Hair follicle dermal papilla cell (primary cell): ENCODE measurements at places on chromosomes 4 and X. TPM values are rescaled to one million over a fixed set of nuclear protein-coding genes. Genes with fewer than 3 reads are reported as not detected.

Gene RS1
- total RNA-seq: not detected in 2 replicates

Gene PPBP
- total RNA-seq: not detected in 2 replicates

Gene TRMT10A
- total RNA-seq: 5.6 and 6.7 TPM in 2 replicates

Gene LRP2BP
- 0.32 and 0.49 TPM in 2 replicates for total RNA-seq

Gene POF1B
- total RNA-seq: not detected in 2 replicates

Gene ANOS1
- total RNA-seq: 0.12 and 0.49 TPM in 2 replicates

Gene ADRA2C
- 0.49 TPM in 2 replicates for total RNA-seq

Gene PDE5A
- total RNA-seq: 9.0 and 13.1 TPM in 2 replicates

Gene SMIM43
- total RNA-seq: 6.0 and 6.6 TPM in 2 replicates

Gene ASB5
- total RNA-seq: 1.7 and 1.8 TPM in 2 replicates

Gene MAGEC1
- total RNA-seq: not detected in 2 replicates

Gene PPP1R2C
- not detected in 2 replicates for total RNA-seq

Gene MAN2B2
- 34.6 and 35.9 TPM in 2 replicates for total RNA-seq

Gene CCNQ
- 24.5 and 28.6 TPM in 2 replicates for total RNA-seq

Gene CD40LG
- total RNA-seq: not detected in 2 replicates

Gene OSTC
- total RNA-seq: 320 and 584 TPM in 2 replicates

Gene SCD5
- 48.7 and 68.0 TPM in 2 replicates for total RNA-seq

Gene SOD3
- total RNA-seq: 7.3 and 17.2 TPM in 2 replicates

Gene GUCY1B1
- 5.5 and 6.5 TPM in 2 replicates for total RNA-seq

Gene ARHGAP6
- total RNA-seq: 0.97 and 1.1 TPM in 2 replicates

Gene SERTM2
- not detected in 2 replicates for total RNA-seq

Gene JCHAIN
- 1.3 and 2.4 TPM in 2 replicates for total RNA-seq

Gene EXOC1
- total RNA-seq: 43.1 and 47.5 TPM in 2 replicates

Gene ETDA
- not detected in 2 replicates for total RNA-seq

Gene SOX3
- total RNA-seq: not detected in 2 replicates

Gene GPR82
- not detected in 2 replicates for total RNA-seq

Gene MFSD8
- total RNA-seq: 27.4 and 39.7 TPM in 2 replicates

Gene PNMA6A
- 2.4 and 4.4 TPM in 2 replicates for total RNA-seq

Gene RRAGB
- 18.7 and 21.4 TPM in 2 replicates for total RNA-seq

Gene ARSJ
- 41.5 and 49.2 TPM in 2 replicates for total RNA-seq

Gene USP17L5
- not detected in 2 replicates for total RNA-seq

Gene SSX4
- not detected in 2 replicates for total RNA-seq

Gene DRP2
- total RNA-seq: 3.0 and 3.4 TPM in 2 replicates

Gene NDP
- total RNA-seq: 0.85 and 2.8 TPM in 2 replicates
